CD4-positive, alpha-beta T cell treated with Interleukin-6 at 100 ng/mL for 8 hours (primary cell): ENCODE measurements at places on chromosomes 7 and 10.
A peak's percentile ranks its signal among the peaks of the same experiment; 100 is the strongest.

GRCh38 chr10:78044179-78044578 lies 10.5 kb downstream of the RPS24 start:
- DNase-seq, result no peak

DNA sequence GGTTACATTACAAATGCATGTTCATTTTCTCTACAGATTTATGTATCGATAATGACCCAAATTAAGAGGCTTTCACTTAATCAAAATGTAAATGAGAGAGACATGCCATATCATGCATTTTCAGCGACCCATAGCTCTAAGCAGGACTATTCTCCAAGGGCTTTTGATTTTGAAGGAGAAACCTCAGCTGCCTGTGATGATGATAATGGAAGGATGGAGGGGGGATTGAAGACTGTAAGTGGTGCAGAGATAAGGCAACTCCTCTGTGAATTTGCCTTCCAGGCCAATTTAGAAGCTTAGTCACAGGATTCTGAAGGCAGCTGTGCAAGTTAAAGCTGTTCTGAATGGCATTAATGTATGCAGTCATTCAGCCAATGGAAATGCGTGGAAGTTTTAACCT lies 8.3 kb downstream of the VSTM2A start:
- DNase-seq, result no peak

DNA sequence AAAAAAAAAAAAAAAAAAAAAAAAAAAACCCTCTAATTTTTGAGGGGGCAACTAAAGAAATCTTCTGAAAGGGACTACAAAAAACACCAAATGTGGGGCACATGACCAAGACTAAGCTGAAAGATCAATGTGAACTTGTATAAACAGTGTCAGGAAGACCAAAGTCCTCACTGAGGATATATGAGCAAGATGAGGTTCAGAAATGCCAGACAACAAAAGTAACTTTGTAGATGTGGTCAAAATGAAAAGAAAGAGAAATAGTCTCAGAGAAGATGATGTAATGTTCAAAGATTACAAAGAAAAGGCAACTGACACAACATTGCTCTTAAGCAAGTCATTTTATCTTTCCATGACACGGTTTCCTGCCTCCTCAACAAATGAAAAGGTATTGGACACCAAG lies 48.7 kb upstream of the PTPRZ1 start:
- no peak for DNase-seq

DNA sequence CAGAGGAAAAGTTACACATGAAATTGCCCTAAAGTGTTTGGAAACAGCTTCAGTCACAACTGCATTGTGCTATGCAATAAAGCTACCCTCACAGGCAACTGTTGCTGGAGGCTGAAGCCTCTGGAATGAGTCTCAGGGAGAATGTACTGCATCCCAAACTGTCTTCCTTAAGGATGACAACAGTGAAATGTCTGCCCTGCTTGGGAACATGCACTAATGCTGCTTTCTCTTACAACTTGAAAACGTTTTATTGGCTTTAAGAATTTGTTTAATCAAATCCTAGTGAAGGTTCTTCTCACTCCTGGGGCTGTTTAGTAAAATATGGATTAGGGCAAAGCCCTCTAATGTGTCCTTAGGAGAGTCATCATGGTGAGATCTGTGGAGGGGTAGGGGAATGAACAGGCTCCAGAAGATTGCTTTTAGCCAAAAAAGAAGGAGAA lies 215.4 kb downstream of the TWIST1 start:
- DNase-seq, result no peak

- DNase-seq, result no peak
Observed at GRCh38 chr7:71145906-71146901, 14.3 kb downstream of the GALNT17 start.

DNA sequence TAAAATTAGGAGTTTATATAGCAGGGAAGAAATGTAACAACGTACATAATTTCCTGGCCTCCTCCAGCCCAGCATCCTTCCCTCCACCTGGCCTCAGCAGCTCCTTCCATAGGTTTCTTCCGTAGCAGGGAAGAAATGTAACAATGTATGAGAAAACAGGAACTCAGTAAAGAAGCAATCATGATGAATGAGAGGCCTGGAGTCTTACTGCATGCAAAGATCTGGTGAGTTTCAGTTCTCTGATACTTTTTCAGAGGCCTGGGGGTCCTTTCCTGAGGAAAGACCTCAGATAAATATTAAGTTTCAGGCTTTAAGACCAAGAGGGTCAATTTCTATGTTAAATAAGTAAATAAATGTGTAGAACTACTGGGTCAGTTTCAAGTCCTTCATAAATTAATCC lies 155.7 kb upstream of the C7orf33 start:
- DNase-seq, result no peak

DNA sequence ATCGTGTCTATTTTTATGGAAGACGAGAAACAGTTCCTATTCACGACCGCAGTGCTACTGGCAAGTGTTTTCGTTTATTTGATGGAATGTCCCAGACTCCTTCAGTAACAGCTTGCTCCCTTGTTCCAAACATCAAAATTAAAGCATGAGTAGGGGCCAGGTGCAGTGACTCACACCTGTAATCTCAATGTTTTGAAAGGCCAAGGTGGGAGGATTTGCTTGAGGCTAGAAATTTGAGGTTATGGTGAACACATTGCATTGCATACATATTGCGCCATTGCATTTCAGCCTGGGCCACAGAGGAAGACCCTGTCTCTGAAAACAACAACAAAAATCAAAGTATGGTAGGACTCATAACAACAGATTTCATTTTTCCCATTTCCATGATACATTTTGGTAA lies 22.8 kb downstream of the PTTG1IP2 start:
- DNase-seq, result no peak

- DNase-seq, result no peak
Observed at GRCh38 chr7:139871331-139871730, 42.3 kb downstream of the TBXAS1 start.

- no peak for DNase-seq
Observed at GRCh38 chr10:89475125-89475524, 60.3 kb downstream of the SLC16A12 start.

GRCh38 chr7:23956772-23957576 lies 247.0 kb downstream of the STK31 start:
- no peak for DNase-seq

DNA sequence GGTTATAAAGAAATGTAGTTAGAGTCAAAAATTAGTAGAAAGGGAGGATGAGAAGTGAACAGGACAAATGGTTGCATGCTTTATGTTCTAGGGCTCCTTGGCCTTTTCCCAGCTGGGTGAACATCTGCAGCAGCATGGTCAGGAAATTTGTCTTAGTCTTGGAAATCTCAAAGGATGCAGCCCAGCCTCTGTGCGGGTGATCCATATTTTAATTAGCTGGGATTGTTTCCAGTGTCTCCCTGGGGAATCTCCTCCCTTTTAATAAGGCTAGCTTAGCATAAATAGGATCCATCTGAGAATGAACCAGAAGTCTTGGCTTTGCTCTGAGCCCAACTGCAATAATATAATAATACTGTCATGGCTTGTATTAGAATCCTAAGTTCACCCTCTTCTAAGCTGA lies 198.3 kb downstream of the PRKG1 start:
- DNase-seq, result no peak

DNA sequence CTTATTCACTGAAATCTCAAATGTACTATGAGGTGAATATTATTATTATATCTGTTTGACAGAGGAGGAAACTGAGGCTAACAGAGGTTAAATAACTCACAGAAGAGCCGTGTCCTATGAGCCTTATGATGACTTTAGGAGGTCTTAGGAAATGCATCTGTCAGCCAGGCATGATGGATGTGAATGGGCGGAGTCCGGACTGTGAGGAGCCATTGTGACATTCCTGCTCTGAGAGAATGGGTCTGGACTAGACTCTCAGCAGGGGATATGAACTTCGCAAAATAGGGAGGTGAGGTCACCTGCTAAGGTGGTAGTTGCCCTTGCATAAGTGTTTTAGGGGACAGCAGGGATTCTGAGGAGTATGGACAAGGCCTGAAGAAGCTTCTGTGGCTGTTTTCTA lies 153.6 kb downstream of the TMEM178B start:
- no peak for DNase-seq

DNA sequence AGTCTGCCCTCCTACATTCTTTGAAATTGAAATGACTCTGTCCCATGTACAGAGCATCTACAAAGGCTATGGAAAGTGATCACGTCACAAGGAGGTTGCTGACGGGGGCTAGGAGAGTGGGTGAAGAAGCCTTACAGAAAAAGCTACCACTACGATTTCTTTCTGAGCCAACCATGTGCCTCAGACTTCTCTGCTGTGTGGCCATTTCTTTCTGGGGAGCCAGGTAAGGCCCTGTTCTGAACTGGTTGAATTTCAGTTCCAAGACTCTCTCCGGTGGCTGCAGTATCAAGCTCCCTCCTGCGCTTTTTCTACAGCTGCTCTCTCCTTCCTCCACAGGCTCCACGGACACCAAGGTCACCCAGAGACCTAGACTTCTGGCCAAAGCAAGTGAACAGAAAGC lies 112.5 kb upstream of the PRSS1 start:
- peak; percentile 7 for DNase-seq

GRCh38 chr7:116652793-116653192 lies 19.2 kb upstream of the MET start:
- DNase-seq, result no peak

GRCh38 chr10:84743483-84743882 lies 415.1 kb downstream of the CCSER2 start:
- no peak for DNase-seq

- no peak for DNase-seq
Observed at GRCh38 chr7:51016546-51016945, 233.8 kb upstream of the GRB10 start.

- DNase-seq, result no peak
Observed at GRCh38 chr10:618229-618989, 71.1 kb downstream of the DIP2C start.

GRCh38 chr7:55133630-55134358 lies 115.0 kb downstream of the EGFR start:
- no peak for DNase-seq

DNA sequence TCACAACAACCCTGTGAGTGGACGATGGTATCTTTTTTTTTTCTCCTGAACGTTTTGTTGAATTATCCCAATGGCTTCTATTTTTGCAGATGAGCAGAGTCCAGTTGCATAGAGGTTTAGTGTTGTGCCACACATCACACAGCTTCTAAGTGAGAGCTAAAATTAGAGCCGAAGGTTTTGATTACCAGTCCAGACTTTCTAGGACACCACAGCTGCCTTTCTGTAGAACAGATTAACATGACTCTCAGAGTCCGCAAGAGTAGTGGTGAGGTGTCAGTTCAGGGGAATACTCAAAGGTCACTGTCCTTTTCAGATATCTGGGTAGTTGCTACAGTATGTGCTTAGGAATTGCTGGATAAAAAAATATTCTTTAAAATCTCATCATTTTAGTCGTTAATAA lies 13.8 kb downstream of the SGPL1 start:
- DNase-seq, result no peak

DNA sequence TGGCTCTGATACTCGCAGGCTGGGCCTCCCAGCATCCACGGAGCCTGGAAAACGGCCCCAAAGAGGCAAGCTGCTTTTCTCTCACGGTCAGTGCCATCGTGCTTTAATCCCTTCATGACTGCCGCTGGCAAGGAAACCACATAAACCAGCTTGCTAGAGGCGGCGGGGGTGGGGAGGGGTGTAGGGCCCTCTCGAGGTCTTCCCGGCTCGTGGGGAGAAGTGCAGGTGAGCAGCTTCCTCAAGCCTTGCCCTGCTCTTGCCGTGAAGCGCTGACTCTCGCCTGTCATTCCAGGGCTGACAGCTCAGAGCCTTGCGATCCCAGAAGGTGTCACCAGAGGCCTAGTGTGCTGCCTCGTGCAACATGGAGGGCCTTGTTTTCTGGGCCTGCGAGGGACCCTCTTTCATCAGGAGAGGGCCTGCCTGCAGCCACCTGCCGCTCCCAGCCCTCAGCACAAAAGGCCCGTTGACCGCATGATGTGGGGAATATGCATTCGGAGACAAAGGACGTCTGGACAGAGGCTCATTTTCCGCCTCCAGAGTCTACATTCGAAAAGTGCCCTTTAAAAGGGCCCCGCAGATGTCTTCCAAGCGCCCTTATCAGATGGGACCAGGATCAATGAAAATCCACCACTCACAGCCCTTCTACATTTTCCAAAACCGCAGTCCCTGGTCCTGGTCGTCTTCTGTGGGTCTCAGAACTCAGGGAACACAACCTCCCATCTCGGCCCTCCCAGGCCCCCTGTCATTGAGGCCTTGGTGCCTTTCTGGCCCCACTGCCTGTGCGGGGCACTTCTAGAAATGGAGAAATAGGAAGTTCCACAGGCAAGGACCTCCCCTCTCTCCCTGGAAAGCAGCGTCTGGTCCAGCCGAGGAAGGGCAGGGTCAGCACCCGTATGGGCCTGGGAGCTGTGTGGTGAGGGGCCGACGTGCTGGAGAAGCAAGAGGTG lies 58.7 kb downstream of the ZRANB1 start:
- DNase-seq, result no peak
